ENCODE measurements at places on chromosomes 13 and 19.
A peak's percentile ranks its signal among the peaks of the same experiment; 100 is the strongest.

- DNase-seq: no peak
These were observed 201.5 kb downstream of the IRS2 start for GRCh38 chr13:109584844-109585361.

DNA sequence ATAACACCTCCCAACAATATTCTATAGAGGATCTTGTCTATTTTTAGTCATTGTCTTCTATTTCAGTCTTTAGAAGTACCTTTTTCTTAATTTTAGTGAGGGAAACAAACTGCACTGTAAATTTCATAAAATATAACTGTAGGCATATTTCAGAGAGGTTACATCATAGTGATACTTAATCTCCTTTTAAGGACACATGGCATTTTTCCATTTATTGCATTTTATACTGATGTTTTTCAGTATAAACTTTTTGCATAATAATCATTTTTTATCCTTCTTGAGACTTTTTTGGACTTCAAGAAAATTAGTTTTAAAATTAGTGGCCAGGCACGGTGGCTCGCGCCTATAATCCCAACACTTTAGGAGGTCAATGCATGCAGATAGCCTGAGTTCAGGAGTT lies 6.6 kb downstream of the ZNF700 start:
- no peak for DNase-seq

DNA sequence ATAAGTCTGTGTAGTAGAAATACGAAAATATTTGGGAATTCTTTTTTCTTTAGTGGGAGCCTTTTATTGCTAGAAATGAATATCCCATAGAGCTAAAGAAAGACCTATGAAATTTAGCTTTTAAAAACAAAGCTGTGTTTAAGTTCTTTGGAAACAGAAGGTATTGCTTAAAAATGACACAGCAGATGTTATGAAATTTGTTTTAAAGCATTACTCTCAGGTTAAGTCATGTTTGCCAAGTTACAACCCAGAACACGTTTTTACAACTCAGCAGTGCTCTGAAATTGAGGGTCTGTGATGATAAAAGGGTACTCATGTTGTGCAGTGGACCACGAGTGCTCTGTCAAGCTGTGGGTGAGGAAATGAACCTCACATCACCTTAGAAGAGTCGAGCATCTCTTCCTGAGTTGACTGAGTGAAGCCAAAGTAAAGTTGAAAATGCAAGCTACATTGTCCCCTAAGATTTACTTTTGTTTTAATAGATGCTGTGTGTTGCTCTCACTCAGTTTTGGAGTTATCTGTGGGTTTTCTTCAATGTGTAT lies 161.1 kb downstream of the SHISA2 start:
- no peak for DNase-seq

DNA sequence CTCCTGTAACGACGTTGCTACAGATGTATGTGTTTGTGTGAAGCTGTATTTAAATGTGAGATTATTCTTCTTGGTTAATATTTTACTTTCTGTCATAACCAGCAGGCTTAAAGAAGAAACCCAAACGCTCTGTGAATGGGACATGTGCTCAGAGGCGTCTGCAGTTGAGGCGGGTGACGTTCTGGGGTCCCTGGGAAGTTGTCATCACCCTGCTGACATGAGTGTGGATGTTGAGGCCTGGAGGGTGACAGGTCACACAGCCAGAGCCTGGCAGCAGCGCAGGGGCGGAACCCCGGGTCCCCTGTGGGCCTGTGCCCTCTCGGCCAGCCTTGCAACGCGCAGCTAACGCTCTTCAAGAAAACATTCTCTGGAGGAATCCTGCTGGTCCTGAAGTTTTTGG lies 16.6 kb downstream of the RASA3 start:
- no peak for DNase-seq

- no peak for DNase-seq
These were observed 34.3 kb downstream of the SERP2 start for GRCh38 chr13:44407891-44408290.

GRCh38 chr13:80070024-80070703 lies 270.8 kb downstream of the SPRY2 start:
- no peak for DNase-seq

DNA sequence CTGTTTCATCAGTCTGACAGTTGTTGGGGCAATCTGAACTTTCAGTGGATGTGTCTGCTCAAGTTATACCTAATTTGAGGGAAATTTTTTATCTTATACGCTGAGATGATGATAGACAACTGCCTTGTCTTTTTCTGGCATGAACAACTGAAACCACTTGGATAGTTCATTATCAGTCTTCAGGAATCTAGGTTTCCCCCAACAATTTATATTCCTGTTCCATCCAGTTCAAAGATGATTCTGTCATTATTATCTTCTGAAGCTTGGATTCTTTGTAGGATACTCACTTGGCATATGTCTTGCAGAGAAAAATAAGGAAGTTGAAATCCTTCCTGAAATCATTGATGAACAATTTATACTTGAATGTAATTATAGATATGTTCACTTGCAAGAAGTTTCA lies 193.7 kb downstream of the LMO7 start:
- DNase-seq: no peak

GRCh38 chr19:40461669-40462221 lies 3.8 kb downstream of the BLVRB start:
- DNase-seq: no peak

GRCh38 chr13:112103961-112104880 lies 37.3 kb downstream of the SOX1 start:
- DNase-seq: no peak

GRCh38 chr13:98098516-98098915 lies 44.4 kb upstream of the FARP1 start:
- DNase-seq: no peak

DNA sequence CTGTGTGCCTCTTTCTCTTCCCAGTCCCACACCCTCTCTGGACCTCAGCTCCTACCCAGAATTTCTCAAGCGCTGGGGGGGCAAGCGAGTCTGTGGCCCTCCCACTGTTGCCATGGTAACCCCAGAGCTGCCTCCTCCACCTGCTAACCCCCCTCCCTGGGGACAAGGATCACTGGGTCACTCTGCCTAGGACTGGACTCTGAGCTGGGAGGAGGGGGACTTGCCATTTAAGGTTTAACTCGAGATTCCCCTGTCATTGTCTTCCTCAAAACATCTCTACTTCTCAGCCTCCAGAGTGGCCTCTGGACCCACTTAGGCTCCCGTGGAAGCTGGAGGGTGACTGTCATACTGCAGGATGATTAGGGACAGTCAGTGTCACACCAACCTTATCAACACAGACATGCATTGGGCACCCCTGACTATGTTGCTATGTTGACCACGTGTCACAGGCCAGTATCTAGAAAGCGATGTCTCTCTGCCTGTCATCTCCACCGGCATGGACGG lies 2.2 kb downstream of the PALM3 start:
- DNase-seq: no peak

- DNase-seq: no peak
These were observed 70.5 kb downstream of the MLLT1 start for GRCh38 chr19:6209233-6209632.

DNA sequence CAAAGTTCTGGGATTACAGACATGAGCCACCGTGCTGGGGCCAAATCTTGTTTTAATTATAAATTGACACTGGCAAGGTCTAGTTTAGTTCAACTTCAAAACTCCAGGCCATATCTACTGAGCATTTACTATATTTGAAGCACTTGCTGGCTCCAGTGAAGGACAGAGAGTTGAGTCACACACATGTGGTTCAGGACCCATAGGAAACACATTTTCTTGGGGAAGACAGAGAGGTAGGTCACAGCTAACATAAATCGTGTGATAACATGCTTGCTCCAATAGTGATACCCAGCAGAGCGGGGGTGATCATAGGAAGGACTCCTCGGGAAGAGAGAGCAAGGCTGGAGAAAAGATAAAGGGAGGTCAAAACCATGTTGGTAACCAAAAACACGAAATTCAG lies 170.6 kb upstream of the TSC22D1 start:
- no peak for DNase-seq

- DNase-seq: peak; percentile 83
These were observed 8.6 kb upstream of the TYK2 start for GRCh38 chr19:10388957-10389356.

- no peak for DNase-seq
These were observed 65.6 kb downstream of the UFM1 start for GRCh38 chr13:38415233-38415632.

DNA sequence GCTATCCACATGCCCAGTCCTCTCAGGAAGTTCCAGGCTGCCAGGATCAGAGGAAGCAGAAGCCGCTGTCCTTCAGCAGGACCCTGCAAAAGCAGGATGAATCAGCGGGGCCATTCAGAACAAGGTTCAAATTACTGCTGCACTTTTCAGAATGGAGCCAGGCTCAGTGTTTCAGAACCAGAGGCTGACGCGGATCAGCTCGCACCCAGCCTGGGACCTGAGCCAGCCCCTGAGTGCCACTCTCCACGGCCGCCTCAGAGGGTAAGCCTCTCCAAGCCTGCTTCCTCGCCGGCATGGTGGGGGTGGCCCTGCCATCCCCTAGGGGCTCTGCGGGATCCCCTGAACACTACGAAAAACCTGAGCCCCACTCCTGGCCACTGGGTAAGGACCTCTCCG lies 24.7 kb downstream of the RASA3 start:
- no peak for DNase-seq

- DNase-seq: no peak
These were observed 251.0 kb upstream of the STARD13 start for GRCh38 chr13:33536601-33537000.

- no peak for DNase-seq
These were observed 8.9 kb downstream of the NDUFB7 start for GRCh38 chr19:14562660-14563589.

- no peak for DNase-seq
These were observed 112.4 kb upstream of the WASF3 start for GRCh38 chr13:26445092-26445491.

- DNase-seq: no peak
These were observed 85.0 kb downstream of the TSHZ3 start for GRCh38 chr19:31264041-31264778.

DNA sequence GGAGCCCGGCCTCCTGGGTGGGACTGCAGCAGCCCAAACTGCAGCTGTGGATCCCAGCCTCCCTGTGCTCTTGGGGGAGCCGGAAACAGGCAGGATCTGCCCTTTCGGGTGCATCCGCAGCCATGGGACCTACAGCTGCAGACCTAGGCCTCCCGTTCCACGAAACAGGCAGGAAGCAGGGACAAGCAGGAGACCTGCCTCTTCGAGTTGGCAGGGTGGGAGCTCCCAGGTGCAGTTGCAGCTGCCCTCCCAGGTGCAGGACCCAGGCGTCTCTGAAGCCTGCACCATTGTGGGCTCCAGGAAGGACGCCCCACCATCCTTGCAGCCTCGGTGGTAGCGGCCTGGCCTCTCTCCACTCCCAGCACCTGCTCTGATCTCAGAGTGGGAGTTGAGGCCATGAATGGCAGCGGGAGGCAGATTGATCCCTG lies 189.0 kb upstream of the KLHL1 start:
- DNase-seq: no peak

DNA sequence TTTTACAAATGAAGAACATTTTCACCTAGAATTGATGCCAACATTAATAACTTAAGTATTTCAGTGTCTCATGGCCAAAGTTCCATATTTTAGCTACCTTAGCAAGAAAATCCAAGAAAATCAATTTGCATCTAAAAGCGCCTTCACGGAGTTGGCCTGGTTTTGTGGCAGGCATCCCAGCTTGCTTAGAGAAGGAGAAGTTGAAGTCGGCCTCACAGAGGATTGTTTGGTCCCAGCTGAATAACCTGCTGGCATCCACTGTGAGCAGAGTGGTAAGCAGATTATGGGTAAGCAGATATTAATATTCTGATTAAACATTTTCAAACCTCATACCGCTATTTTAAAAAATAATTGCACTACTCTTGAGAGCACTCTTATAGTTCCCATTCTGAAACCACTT lies 62.3 kb upstream of the STARD13 start:
- no peak for DNase-seq
